ENCODE measurements at places on chromosomes 11 and 22.

DNA sequence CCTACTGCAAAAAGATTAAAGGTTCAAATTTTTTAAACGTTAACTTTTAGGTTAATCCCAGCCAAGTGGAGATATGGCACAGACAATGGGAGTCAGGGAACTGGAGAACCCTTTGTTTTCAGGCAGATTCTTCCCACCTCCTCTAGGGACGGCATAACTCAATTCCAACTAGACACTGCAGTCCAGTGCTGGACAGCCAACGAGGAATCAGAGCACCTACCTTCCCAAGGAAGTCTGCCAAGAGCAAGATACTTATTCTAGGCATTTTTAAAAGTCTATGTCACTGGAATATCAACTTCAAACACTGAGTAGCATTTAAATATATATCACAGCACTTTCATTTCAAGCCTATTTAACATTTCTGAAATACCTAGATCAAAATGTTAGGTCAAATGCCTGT is 7.3 kb downstream of the CADM1 start:
- DNase-seq: no peak

GRCh38 chr11:11122749-11123148 is 230.3 kb downstream of the CSNK2A3 start:
- no peak for DNase-seq

DNA sequence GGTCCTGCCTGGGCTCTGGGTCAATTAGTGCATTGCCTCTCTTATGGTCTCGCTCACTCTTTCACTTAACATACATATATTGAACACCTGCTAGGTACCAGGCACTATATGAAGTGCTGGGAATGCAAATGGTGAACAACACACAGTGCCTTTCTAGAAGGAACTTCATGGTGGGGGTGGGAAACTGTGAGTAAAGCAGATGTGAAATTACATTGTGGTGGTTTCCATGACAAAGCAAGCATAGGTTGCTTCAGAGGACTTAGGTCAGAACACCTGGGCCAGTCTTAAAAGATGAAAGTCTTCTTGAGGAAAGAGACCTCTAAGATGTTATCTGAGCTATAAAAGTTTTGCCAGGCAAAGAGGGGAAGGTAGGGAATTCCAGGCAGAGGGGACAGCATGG is 231.3 kb downstream of the BUD13 start:
- DNase-seq: no peak

- DNase-seq: no peak
These were observed 64.4 kb downstream of the SGSM3 start for GRCh38 chr22:40434745-40435144.

- DNase-seq: no peak
These were observed 32.5 kb upstream of the OR6M1 start for GRCh38 chr11:123838659-123839058.

DNA sequence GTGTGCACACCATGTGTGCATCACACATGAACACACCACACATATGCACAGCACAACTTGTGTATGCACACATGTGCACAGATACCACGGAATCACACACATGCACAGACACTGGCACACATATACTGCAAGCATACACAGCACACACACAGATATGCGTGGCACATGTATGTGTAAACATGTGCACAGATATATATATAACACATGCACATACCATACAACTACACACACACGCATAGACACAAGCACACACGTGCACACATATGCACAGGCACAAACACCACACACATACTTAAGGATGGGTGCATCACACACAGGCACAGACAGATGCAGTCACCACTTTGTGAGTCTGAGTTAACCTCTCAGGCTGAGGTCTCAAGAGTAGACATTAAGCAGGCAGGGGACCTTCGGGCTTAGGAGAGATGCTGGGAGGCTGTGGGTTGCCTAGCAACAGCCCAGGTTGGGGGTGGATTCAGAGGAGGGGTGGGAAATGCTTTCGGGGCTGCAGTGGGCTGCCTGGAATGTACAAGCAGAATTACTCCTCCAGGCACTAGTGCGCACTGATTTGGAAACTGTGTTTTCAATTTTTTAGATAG is 82.9 kb downstream of the MYO18B start:
- DNase-seq: no peak

- DNase-seq: no peak
These were observed 52.6 kb downstream of the SPECC1L start for GRCh38 chr22:24323233-24323632.

- DNase-seq: no peak
These were observed 608.6 kb upstream of the KIRREL3 start for GRCh38 chr11:127609025-127609773.

DNA sequence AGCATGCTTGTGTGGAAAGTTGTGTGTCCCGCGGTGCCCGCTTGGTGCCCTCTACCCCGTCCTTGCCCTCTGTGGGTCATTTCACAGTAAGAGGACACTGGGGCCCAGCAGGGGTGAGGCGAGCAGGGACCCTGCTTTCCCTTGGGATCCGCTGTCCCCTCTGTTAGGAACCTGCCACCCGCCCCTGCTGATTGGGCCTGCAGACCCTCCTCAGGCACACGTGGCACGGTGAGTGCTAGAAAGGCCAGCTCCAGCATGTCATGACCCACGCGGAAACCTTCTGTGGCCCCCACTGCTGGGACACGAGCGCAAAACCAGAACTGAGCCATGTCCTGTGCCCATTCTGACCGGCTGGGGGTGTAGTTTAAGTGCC is 353.1 kb downstream of the TBC1D22A start:
- no peak for DNase-seq

DNA sequence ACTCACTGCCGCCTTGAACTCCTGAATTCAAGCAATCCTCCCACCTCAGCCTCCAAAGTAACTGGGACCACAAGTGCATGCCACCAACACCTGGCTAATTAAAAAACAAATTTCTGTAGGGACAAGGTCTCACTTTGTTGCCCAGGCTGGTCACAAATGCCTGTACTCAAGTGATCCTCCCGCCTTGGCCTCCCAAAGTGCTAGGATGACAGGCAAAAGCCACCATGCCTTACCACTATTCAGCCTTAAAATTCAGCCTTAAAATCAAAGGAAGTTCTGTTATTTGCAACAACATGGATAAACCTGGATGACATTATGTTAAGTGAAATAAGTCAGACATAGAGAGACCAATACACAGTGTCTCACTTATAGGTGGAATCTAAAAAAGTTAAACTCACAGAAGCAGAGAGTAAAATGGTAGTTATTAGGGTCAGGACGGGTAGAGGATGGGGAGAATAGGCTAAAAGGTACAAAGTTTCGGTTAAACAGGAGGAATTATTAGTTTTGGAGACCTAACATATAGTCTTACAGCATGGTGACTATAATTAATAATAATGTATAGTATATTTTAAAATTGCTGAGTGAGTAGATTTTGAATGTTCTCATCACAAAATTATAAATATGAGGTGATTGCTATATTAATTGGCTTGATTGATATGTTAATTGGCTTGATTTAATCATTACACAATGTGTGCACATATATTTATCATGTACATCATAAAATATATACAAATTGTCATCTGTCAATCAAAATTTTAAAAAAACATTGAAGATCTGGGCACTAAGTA is 6.2 kb upstream of the ZNF280A start:
- no peak for DNase-seq

DNA sequence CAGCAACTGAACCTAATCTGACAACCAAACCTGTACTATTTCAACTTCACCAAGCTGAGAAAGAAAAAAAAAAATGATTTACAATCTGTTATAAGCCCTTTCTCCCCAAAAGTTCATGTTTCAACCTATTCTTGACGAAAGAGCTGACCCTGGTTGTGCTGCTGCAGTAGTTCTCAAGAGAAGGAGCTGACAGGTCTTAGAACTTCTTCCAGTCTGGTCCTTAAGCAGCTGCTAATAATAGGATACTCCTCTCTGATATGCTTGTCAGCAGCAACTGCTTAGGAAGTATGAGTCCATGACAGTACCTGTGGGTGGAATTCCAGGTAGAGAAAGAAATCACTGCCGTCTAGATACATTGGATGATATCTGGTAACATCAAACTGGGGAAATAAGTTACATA is 735.1 kb upstream of the CCDC90B start:
- no peak for DNase-seq

GRCh38 chr11:3660960-3661359 is 10.2 kb downstream of the CHRNA10 start:
- DNase-seq: no peak

DNA sequence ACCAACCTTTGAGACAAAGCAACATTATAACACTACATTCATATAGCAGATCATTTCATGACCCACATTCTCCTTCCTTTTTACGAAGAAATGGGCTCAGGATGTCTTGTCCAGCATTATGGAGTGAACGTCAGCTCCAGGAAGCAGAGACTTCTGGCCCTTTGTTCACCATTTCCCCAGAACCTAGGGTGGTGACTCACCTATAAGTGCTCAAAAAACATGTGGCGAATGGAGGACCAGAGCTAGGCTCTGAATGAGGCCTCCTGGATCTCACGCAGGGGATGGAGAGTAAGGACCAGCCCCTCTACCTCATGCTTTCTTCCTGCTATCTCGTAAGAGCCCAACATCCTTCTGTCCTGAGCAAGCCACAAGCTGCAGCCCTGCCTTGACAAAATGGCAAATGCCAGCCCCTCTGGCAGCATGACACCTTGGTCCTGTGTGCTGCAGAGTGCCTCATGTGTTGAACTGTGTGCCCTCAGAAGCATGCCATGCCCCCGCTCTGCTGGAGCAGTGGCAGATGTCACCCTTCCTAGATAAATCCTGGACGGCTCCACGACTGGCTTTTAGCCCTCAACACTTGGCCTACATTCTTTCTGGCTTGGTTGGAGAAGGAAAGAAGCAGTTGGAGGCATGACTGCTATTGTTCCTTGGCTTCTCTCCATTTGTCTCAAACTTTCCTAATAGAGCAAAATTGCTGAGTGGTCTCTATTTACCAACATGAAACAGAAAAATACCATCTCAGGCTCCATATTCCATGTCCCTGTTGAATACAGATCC is 6.5 kb upstream of the ST3GAL4 start:
- no peak for DNase-seq

- DNase-seq: no peak
These were observed 492.9 kb upstream of the ANO3 start for GRCh38 chr11:25838918-25839625.

Measured in CD4-positive, alpha-beta T cell treated with Interleukin-1 beta for 1 hour (primary cell).